ENCODE measurements at places on chromosomes 11 and 22. TPM values are rescaled to one million over a fixed set of nuclear protein-coding genes. Genes with fewer than 3 reads are reported as not detected.

The TCIRG1 gene
- 17.9 TPM for total RNA-seq

The PKP3 gene
- 24.4 TPM for total RNA-seq

The FBLN1 gene
- total RNA-seq = 63.7 TPM

DNA sequence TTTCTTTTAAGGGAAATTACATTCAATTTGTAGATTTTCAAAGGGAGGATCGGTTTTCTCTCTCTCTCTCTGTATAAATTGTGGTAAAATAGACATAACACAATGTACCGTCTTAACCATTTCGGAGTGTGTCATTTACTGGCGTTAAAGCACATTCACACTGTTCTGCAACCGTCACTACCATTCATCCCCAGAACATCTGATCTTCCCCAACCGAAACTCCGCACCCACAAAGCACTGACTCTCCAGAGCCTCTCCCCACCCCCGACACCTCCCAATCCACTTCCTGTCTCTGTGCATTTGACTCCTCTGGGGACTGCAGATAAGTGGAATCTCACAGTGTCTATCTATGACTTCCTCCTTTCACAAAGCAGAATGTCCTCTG lies 15.9 kb upstream of the GRAMD4 start:
- ATAC-seq = no peak

- peak; percentile 43 for ATAC-seq
Observed at GRCh38 chr11:57711414-57712255, at the start of gene MED19. MED19 (minus strand) TSS chr11:57712215; CDS start chr11:57712179, 36 bp downstream.

- no peak for ATAC-seq
Observed at GRCh38 chr11:47914743-47915142, 65.6 kb upstream of the PTPRJ start.

- ATAC-seq = no peak
Observed at GRCh38 chr11:20197881-20198280, 37.6 kb upstream of the DBX1 start.
